ENCODE measurements at places on chromosomes 4 and X.

GRCh38 chrX:136097871-136098805 is 49.2 kb upstream of the FHL1 start:
- no peak for DNase-seq

DNA sequence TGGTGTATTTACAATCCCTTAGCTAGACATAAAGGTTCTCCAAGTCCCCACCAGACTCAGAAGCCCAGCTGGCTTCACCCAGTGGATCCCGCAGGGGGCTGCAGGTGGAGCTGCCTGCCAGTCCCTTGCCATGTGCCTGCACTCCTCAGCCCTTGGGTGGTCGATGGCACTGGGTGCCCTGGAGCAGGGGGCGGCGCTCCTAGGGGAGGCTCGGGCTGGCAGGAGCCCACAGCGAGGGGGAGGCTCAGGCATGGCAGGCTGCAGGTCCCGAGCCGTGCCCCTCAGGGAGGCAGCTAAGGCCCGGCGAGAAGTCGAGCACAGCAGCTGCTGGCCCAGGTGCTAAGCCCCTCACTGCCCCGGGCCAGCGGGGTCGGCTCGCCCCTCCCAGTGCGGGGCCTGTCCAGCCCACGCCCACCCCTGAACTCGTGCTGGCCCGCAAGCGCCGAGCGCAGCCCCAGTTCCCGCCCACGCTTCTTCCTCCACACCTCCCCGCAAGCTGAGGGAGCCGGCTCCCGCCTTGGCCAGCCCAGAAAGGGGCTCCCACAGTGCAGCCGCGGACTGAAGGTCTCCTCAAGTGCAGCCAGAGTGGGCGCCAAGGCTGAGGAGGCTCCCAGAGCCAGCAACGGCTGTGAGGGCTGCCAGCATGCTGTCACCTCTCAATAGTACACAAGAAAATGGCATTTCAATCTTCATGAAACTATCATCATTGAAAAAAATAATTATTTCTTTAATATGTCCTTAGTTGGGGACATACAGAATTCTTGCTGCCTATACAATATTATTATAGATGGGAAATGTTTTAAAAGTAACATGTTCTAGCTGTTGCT is 189.1 kb downstream of the SLC7A11 start:
- no peak for DNase-seq

DNA sequence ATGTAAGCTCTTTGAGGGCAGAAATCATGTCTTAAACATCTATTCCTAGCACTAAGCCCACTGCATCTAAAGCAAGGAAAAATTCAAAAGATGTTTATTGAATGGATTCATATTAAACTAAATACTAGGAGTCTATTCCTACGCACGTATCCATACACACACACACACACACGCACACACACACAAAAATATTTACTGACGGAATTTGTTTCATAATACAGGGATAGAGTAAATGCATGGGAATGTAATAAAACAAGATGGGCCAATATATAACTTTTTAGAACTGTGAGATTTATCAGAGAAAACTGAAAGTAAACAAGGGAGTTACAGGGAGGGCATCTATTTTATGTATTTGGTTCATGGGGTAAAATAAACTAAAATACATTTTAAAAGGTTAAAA is 57.6 kb downstream of the WDFY3 start:
- DNase-seq, result no peak

DNA sequence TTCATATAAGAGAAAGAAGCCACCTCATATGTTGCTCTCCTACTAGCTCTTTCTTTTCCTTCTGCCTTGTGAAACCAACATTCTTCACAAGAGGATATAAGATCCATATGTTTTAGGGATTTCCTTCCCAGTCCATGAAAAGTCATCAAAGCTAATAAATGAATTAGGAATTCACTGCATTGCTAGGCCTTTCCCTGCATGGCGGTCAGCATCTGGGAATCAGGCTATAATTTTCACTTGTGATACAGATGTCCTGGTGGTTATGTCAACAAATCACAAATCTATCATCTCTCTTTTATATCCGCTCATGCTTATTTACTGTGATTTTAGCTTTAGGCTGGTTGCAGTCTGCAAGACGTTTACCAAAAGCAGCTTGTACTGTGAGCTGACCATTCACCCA is 510.0 kb downstream of the NLGN4X start:
- DNase-seq, result no peak

DNA sequence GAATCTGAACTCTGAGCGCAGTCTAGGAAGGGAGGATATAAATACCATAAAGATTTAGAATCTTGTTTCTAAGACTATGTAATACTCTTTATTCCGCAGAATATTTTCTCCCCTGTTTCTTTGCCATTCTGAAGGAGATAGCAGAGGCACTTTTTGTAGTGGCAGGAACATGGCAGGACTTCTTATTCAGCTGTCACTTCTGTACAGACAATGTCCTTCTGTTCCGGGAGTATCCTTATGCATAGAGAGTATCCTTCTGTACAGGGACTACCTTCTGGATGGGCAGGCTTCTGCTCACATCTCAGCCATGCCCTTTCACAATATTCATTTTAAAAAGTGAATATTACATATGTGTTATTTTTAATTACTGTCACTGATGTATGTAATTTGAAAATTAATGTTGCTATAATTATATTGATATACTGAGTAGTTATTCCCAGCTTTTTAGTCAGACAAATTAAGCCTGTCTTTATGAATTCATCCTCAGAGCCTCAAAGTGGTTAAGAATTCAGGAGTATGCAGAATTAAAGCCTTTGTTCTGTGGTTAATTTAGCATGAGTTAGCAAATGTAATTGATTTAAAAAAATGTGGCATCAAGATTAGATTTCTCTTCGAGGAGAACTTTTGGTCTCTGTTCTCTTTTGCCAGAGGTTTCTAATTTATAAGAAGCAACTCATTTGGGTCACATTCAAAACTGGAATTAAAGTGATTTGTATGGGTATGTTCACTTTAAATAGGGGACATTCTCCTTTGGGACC is 174.4 kb downstream of the FHIP1A start:
- DNase-seq, result no peak

DNA sequence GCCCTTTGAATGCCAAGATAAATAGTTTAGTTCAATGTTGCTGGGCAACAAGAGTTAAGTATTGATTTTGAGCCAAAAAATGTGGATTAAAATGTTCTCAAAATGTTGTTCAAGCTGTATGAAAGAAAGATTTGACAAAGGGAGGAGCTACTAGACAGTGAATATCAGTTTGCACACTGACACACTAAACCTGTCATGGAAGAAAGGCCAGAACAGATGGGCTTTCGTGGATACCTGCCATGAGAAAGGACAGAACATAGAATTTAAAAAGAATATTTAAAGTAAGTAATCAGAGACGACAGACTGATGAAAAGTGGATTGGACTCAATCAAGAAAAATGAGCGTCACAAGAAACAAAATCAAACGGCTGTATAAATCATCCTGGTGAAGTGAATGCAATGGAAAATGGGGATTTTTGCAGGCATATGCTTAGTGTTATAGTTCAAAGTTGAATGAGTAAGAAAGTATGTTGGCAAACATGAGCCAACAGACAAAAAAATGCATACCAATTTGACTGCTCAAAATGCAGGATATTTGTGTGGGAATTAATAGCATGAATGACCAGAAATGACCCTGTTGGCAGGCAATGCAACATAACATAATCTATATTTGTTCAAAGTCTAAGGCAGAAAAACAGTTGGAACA is 7.4 kb downstream of the PCDH18 start:
- DNase-seq, result no peak

All from GM10248 (cell line).